ENCODE measurements at places on chromosomes 4 and X.

DNA sequence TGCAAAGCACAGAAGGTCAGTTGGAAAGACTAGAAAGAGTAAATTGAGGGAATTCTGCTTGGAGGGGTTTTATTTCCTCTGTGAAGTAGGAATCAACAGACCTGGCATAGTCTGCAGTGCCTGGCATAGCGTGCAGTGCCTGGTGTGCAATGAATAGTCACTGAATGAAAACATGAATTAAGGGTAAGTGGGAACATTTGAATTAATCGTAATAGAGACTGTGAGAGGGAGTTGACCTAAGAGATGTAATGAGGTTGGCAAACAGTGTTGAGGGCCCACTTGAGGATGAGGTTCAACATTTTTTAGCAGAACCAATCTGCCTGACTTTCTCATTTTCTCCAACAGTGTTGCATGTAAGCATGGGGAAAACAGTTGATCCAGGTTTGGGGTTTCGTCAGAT lies 377.2 kb upstream of the FTHL17 start:
- DNase-seq: no peak

- no peak for DNase-seq
These were observed 18.0 kb downstream of the PDHA1 start for GRCh38 chrX:19361701-19362100.

- no peak for DNase-seq
These were observed 75.5 kb downstream of the PABPC4L start for GRCh38 chr4:134126000-134126560.

DNA sequence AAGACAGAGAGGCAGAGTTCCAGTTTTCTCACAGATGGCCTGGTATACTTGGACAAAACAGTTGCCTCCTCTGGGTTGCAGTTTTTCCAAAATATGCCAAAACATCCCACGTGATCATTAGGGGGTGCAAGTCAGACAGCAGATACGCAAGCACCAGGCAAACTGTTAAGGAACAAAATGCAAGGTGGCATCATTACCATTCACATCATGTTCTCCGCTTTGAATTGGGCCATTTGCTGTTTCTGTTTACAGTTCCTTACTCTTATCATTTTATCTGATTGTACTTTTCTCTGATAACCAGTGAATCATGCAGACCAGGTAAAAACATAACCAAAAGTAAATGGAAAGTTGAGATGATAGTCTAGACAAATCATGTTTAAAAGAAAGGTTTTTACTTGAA lies 16.4 kb upstream of the HMGB3 start:
- DNase-seq: no peak

DNA sequence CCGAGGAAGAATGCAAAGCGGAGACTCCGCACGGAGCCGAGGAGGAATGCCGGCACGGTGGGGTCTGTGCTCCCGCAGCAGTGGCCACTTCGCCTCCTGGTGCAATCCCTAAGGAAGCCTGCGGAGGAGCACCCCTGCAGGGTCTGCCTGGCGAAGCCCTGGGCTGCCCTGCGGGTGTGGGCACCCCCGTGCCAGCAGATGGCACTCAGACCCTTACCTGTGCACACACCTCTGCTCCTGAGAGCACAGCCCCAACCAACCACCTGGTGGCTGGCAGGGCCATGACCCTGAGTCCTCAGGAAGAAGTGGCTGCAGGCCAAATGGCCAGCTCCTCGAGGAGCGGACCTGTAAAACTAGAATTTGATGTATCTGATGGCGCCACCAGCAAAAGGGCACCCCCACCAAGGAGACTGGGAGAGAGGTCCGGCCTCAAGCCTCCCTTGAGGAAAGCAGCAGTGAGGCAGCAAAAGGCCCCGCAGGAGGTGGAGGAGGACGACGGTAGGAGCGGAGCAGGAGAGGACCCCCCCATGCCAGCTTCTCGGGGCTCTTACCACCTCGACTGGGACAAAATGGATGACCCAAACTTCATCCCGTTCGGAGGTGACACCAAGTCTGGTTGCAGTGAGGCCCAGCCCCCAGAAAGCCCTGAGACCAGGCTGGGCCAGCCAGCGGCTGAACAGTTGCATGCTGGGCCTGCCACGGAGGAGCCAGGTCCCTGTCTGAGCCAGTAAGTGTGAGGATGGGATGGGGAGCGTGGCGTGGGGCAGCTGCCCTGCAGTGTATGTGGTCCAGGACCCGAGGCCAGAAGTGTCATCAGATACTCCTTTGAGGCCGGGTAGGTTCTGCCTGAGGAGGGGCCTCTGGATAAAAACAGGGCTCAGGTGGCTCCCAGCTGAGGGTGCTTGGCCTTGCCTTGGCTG lies 7.0 kb downstream of the TACC3 start:
- no peak for DNase-seq

- no peak for DNase-seq
These were observed 78.7 kb downstream of the ARAP2 start for GRCh38 chr4:36165631-36166005.

- no peak for DNase-seq
These were observed 18.3 kb downstream of the MAGED2 start for GRCh38 chrX:54825716-54826438.

- no peak for DNase-seq
These were observed 681.5 kb upstream of the EPHA5 start for GRCh38 chr4:66351761-66352160.

DNA sequence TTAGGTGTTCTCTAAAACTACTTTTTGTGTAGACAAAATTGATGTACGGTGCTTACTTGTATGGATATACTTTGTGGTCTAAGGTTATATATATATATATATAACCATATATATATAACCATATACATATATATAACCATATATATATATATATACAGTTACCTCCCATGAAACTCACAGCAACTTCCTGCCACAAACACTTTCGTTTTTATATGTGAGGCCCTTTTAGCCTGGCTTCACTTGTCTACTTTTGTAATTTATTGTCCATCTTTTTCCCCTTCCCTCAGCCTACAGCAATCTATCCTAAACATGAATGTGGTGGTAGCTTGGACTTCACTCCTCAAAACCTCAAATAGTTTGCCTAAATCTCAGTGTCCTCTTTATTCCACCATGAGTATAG lies 72.8 kb upstream of the NPFFR2 start:
- no peak for DNase-seq

DNA sequence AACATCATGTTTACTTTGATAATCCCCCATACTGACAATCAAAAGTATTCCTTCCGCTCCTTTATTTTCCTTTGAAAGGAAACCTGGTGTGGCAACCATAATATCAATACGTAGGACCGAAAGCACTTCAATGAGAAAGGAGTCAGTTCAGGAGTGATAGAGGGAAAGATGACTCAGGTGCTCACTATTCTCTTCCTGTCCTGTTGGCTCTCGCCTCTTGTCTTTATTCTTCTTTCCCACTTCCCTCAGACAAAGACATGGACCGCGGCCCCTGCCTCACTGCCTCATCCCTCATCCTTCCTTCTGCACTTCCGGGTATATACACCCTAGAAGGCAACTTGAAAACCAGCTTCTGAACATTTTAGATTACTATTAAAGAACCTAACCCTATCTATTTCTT lies 49.8 kb upstream of the TNIP3 start:
- no peak for DNase-seq

GRCh38 chrX:10831716-10832502 lies 211.5 kb upstream of the MID1 start:
- no peak for DNase-seq

GRCh38 chr4:158530381-158530780 lies 8.7 kb downstream of the RXFP1 start:
- DNase-seq: no peak

DNA sequence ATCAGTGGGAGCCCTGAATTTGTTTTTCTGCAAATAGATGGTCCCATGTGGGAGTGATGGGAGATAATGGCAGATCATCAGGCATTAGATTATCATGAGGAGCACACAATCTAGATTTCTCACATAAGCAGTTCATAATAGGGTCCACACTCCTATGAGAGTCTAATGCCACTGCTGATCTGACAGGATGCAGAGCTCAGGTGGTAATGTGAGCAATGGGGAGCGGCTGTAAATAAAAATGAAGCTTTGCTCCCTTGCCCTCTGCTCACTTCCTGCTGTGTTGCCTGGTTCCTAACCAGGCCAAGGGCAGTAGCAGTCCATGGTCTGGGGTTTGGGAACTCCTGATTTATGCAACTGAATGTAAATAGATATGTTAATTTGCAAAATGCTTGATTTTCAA lies 538.6 kb downstream of the TRAM1L1 start:
- DNase-seq: no peak

DNA sequence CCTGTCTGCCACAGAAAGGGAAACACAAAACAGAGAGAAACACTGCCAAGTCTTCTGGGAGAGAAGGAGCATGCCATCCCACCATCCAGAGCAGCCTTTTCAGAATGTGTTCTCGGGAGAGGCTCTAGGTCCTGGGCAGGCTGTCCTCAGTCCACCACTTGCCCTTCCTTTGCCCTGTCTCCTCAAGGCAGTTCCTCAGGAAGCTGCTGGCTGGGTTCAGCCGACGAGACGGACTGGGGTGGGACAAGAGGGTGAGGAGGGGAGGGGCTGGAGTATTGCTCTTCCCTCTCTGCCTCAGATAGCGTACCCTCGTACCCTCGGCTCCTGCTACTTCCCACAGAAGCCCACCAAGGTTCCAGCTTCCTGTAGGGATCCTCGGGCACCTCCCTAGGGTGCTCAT lies 26.6 kb upstream of the LGI2 start:
- DNase-seq: no peak

Data from heart right ventricle (tissue), 16 donors.